Endothelial cell of umbilical vein (primary cell): ENCODE measurements at places on chromosomes 4 and X. TPM values are rescaled to one million over a fixed set of nuclear protein-coding genes. Genes with fewer than 3 reads are reported as not detected.

The ADH4 gene
- total RNA-seq, result not detected in 2 replicates

The TLR6 gene
- 1.1 and 1.7 TPM in 2 replicates for total RNA-seq

The ARFIP1 gene
- 24.2 and 24.6 TPM in 2 replicates for total RNA-seq

The CLDN22 gene
- total RNA-seq, result not detected in 2 replicates

The ENPP6 gene
- not detected in 2 replicates for total RNA-seq

The PABPC1L2A gene
- not detected in 2 replicates for total RNA-seq

The GIMD1 gene
- not detected in 2 replicates for total RNA-seq

The GLRA2 gene
- not detected in 2 replicates for total RNA-seq

The RXFP1 gene
- total RNA-seq, result not detected in 2 replicates

The EVC2 gene
- total RNA-seq, result 5.7 and 8.8 TPM in 2 replicates

The NCAPG gene
- total RNA-seq, result 63.4 and 66.4 TPM in 2 replicates

The HMX1 gene
- total RNA-seq, result not detected in 2 replicates

The TEC gene
- total RNA-seq, result 0.86 and 0.97 TPM in 2 replicates

The KLHL4 gene
- total RNA-seq, result 19.3 and 20.9 TPM in 2 replicates

The FAAH2 gene
- 0.15 and 0.28 TPM in 2 replicates for total RNA-seq

The WFS1 gene
- 42.7 and 48.2 TPM in 2 replicates for total RNA-seq

The NOX1 gene
- total RNA-seq, result not detected in 2 replicates

The SLC10A6 gene
- not detected in 2 replicates for total RNA-seq

The HAND2 gene
- not detected in 2 replicates for total RNA-seq

The TRAM1L1 gene
- 0.88 and 1.1 TPM in 2 replicates for total RNA-seq

The DUSP9 gene
- 0.35 TPM in 1 of 2 replicates, not detected in the other for total RNA-seq

The GYPB gene
- not detected in 2 replicates for total RNA-seq

The SH2D1A gene
- total RNA-seq, result not detected in 2 replicates

The TLR3 gene
- 2.5 and 5.2 TPM in 2 replicates for total RNA-seq

The CD99 gene
- 641 and 654 TPM in 2 replicates for total RNA-seq

The PNMA6A gene
- 1.3 and 1.8 TPM in 2 replicates for total RNA-seq

The MAPK10 gene
- 0.37 TPM in 1 of 2 replicates, not detected in the other for total RNA-seq

The GPR78 gene
- total RNA-seq, result not detected in 2 replicates

The PABPC4L gene
- total RNA-seq, result 1.3 and 1.6 TPM in 2 replicates

The PAGE2 gene
- total RNA-seq, result not detected in 2 replicates

The GUCY1A1 gene
- 4.4 and 7.5 TPM in 2 replicates for total RNA-seq
